ENCODE measurements at places on chromosomes 12 and 14. TPM values are rescaled to one million over a fixed set of nuclear protein-coding genes. Genes with fewer than 3 reads are reported as not detected.

TOMM20L gene
- total RNA-seq, result not detected

ATXN7L3B gene
- 13.2 TPM for total RNA-seq

MYL6 gene
- total RNA-seq, result 2,154 TPM

FAM90A1 gene
- total RNA-seq, result 0.07 TPM

KRT6A gene
- total RNA-seq, result 0.27 TPM

KCNH5 gene
- total RNA-seq, result not detected

TMCC3 gene
- 1.0 TPM for total RNA-seq

SLC10A1 gene
- total RNA-seq, result not detected

TAS2R42 gene
- total RNA-seq, result not detected

WASHC4 gene
- total RNA-seq, result 19.0 TPM

CD27 gene
- not detected for total RNA-seq
